ENCODE measurements at places on chromosomes 3 and 15.
A peak's percentile ranks its signal among the peaks of the same experiment; 100 is the strongest.

DNA sequence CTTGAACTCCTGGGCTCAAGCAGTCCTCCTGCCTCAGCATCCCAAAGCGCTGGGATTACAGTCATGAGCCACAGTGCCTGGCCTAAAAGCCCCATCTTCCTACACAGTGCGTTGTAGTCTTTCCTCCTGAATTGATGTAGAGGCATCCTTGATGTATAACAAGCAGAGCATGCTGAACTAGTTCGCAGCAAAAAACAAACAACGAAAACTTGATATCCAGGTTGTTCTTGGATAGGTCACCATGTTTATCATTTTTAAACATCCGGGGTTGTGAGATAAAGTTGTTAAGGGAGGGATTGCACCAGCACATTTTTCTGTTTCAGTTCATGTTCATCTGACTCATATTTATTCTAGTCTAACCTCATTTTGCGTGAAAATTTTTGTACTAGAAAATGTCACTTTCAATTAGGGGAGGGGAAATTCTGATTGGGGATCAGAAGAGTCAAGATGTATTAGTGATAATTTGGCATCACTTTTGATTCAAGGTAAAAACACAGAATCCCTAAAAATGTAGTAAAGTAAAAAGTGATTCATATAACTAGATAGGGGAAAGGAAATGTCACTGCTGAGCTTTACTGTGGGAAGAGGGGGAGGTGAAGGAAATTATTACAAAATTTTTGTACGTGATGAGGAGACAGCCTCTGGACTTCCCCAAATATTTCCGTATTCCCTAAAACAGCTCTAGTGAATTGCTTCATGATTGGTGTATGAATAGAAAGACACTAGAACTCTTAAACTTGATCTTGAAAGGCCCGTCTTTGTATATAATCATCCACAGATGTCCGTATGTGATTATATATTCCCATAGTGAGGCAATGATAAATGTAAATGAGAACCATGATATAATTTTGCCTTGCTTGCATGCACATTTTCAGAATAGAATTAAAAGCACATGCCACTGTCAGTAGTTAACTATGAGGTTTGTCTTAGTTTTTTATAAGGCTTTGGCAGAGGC, 22.9 kb downstream of the RAB8B start:
- DNase-seq, result peak; percentile 28

GRCh38 chr3:9008550-9009255, 45.4 kb upstream of the RAD18 start:
- DNase-seq, result no peak

DNA sequence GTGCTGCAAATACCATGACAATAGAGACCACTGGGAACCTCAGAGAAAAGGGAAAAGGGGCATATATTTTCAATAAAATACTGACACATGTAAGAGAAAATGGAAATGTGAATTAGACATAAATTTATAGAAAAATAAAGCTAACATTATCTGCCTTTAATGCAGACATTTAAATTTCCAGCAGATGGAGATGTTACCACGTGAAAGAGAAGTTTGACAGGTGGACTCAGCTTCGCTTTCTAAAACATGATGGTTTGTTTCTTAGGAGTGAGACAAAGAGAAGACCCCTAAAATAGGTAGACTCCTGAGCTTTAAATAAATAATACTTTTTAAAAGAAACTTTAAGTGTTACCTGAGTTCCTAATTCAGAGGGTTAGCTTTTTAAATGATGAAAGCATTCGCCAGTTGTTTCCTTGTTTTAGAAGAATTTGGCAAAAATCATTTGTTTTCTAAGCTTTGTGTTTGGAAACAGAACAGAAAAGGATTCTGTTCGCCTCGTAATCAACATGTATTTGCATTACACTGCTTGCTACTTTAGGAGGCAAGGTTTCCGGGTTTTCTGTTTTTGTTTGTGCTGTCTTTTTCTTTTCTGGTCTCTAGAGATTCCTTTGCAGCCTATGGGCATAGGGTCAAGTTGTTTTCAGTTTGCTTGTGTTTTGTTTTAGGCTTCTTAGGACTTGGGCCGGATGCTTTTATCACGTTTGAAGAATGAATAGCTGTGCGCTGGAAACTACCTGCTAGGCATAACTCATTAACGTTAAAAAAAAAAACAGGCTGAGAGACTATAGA, 271.4 kb downstream of the THSD4 start:
- no peak for DNase-seq

DNA sequence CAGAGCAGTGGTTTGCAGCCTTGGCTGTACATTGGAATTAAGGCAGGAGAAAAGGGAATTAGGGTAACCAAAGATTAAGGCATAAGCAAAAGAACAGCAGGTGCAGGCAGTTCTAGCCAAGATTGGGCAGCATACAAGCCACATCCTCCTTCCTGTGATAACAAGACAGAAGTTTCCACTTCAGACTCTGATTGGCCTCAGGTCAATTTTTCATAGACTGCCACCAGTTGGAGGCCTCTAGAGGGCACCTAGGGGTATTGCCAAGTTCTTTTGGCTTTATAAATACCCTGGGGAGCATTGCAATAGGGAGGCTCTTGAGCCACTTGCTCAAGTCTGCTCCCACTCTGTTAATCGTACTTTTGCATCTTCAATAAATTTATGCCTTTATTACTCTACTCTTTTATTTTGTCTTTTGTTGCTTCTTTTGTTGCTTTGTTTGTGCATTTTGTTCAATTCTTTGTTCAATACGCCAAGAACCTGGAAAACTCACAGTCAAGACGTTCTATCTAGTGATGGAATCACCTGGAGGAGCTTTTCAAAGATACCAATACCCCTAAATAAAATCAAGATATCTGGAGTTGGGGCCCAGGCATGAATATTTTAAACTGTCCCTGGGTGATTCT, 32.2 kb upstream of the FMN1 start:
- DNase-seq, result peak; percentile 74

GRCh38 chr15:62605282-62605681, 437.3 kb upstream of the TPM1 start:
- DNase-seq, result no peak

- DNase-seq, result no peak
Observed at GRCh38 chr3:64715211-64715982, 27.6 kb upstream of the ADAMTS9 start.

GRCh38 chr15:63365273-63365680, 16.4 kb downstream of the CA12 start:
- DNase-seq, result no peak

DNA sequence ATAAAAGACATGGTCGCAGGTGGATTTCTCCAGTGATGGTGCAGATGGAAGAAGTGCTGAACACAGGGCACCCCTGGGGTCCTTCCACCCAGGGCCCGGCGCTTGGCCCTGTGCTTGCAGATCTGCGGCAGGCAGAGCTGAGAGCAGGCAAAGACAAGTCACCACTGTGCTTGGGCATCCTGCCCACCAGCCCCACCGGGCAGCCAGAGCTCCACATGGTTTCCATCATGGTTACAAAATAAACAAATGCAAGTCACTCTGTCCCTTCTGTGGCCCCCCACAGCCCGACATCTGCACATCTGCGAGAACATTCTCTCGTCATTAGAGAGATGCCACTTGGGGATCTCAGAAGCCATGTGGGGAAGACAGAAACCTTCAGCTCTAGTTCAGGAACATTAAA, 37.6 kb upstream of the SFMBT1 start:
- no peak for DNase-seq

GRCh38 chr15:25532269-25533140, 93.7 kb upstream of the UBE3A start:
- no peak for DNase-seq

GRCh38 chr3:107450254-107450893, 72.4 kb upstream of the BBX start:
- DNase-seq, result peak; percentile 19

- no peak for DNase-seq
Observed at GRCh38 chr3:121869736-121870135, 24.5 kb upstream of the SLC15A2 start.

GRCh38 chr3:137121704-137122314, 164.0 kb downstream of the IL20RB start:
- no peak for DNase-seq

- no peak for DNase-seq
Observed at GRCh38 chr3:157231071-157231470, 71.1 kb upstream of the CCNL1 start.

- no peak for DNase-seq
Observed at GRCh38 chr3:185680231-185680630, 94.1 kb downstream of the SENP2 start.

GRCh38 chr15:67303490-67304363, 49.1 kb downstream of the IQCH start:
- peak; percentile 27 for DNase-seq

DNA sequence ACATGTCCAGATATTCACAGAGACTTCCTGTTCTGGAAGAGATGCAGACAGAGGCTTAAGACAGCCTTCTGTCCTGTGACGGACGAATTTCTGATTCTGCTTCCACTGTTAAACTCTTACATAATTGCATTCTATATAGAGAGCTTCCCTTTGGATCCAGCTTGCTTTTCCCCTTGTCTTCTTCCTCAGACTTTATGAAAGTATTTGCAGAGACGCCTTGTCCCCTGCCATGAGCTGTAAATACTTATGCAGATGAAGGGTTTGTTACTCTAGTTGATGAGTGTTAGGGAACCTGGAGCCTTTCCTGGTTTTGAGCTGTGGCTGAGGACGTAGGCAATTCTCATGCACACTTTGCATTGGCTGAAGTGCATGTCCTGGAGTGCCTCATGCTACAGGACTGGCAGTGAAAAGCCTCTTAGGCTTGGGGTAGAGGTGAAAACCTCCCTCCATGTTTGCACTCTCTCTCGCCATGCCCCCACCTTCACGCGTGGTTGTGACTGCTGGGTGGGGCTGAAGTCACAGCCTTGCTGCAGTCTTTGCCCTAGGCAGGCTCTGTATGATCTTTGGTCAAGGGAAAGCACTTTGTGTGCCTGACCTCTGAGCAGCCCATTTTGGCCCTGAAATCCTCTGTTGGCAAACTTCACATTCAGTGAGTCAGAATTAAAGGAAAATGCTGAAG, 286.6 kb downstream of the PTPRG start:
- DNase-seq, result no peak

- no peak for DNase-seq
Observed at GRCh38 chr3:126372413-126373145, 15.4 kb upstream of the KLF15 start.

- DNase-seq, result no peak
Observed at GRCh38 chr3:72460205-72461174, 387.8 kb downstream of the SHQ1 start.

GRCh38 chr3:137347817-137348368, 390.1 kb downstream of the IL20RB start:
- DNase-seq, result no peak

DNA sequence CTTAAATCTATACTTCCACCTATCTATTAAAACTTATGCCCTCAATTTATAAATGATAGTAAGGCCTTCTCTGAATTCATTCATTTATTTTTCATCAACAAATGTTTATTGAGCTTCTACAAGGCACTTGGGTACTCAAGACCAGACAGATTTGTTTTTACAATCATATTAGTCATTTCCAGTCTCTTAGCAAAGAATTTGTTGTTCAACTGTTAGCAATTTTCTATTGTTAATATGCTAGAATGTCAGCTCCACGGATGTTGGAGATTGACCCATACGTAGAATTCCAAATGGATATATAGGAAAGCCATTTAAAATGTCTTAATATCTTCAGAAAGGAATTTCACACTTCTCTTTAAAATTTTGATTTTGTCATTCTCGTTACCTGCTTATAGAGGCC, 36.7 kb downstream of the ZBTB38 start:
- DNase-seq, result no peak
